CD4-positive, alpha-beta T cell treated with Interleukin-2 at 100 ng/mL for 4 hours (primary cell): ENCODE measurements at places on chromosomes 12 and 14.
A peak's percentile ranks its signal among the peaks of the same experiment; 100 is the strongest.

DNA sequence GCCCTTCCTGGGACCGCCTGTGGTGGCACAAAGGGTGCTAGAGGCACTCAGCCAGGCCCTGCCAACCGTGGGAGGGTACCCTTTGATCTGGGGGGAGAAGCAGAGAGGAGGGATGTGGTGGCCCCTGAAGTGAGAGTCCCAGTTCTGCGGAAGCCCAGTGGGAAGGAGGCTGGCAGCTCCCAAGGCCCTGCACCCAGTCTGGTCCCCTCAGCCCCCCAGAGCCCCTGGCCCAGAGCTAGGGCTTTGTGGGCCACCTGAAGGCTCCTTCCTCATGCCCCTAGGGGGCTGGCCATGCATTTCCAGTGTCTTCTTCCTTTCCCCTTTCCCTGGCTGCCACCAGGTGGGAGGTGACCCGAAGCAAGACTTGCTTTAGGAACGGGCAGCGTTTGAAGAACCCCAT is 44.3 kb downstream of the PLEKHG3 start:
- no peak for DNase-seq

GRCh38 chr12:104460041-104460719 is 3.4 kb downstream of the CHST11 start:
- DNase-seq, result peak; percentile 61

GRCh38 chr12:29782871-29783772 is 620 bp downstream of the TMTC1 start:
- no peak for DNase-seq

DNA sequence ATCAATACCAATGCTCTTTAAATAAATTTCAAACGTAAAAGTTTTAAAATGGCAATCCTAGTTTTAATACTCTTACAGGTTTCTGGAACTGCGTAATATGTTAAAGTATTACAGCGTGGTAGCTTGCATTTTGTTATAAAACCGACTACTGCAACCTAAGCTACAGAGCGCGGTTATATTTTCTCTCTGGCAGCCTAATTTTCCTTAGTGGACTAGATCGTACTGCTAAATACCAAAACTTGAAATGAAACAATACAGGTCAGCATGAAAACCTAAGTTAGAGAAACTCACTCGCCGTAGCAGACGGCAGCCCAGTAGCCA is 1.2 kb downstream of the CCDC92 start:
- no peak for DNase-seq

DNA sequence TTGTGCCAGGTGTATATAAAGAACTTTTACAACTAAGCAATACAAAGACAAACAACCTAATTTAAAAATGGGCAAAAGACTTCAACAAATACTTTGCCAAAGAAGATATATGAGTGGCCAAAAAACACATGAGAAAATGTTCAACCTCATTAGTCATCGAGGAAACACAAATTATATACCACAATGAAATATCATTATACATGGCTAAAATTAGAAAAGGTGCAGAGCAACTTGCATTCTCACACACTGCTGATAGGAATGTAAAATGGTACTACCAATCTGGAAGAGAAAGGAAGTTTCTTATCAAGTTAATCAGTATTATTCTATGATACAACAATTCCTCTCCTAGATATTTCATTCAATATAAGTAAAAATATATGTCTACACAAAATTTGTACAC is 131.6 kb upstream of the FRMD6 start:
- no peak for DNase-seq

DNA sequence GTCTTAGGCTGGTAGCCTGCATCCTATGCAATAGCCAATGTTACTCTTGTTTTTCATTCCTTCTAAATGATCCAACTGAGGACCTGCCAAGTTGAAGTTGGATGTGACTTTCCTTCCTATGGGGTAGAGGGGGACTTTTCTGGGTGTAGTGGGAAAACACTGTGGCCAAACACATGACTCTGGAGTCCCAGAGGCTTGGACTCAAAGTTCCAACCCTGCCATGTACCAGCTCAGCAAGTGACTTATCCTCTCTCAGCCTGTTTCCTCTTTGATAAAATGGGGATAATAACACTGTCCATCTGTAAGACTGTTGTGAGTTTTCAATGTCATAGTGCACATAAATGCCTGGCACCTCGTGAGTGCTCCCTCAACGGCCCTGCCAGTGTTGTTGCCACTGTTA is 97.0 kb downstream of the ZFP36L1 start:
- DNase-seq, result no peak

- DNase-seq, result no peak
Measured at GRCh38 chr12:51388069-51388799, 3.0 kb downstream of the GALNT6 start.

DNA sequence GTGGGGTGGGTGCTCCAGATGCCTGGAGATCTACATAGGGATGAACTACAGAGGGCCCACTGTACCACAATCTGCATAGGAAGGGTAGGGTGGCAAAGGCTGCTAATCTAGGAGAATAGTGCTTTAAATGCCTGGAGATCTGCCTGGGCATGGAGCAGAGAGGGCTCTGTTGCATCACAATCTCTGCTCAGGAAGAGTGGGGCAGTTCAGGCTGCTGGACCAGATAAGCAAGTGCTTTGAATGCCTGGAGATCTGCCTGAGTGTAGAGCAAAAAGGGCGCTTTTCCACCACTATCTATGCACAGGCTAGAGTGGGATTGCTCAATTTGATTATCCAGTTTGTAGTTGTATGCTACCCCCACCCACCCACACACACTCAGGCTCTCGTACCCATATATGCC is 886.3 kb upstream of the SEL1L start:
- no peak for DNase-seq

GRCh38 chr12:131117438-131118245 is 163.9 kb downstream of the ADGRD1 start:
- no peak for DNase-seq

DNA sequence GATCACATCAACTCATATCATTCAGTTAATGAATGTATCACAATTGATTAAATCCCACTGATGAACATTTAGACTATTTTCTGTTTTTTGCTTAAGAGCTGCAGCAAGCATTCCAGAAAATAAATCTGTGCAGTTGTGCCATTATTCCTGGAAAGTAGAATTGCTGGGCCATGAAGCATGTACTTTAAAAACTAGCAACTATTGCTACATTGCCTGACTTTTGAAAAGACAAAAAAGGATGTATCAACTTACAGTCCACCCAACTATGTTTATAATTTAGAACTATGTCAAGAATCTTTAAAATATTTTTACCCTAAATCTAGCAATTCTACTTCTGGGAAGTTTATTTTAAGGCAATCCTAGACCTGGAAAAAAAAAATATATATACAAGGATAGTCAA is 33.4 kb upstream of the ERGIC2 start:
- DNase-seq, result no peak

DNA sequence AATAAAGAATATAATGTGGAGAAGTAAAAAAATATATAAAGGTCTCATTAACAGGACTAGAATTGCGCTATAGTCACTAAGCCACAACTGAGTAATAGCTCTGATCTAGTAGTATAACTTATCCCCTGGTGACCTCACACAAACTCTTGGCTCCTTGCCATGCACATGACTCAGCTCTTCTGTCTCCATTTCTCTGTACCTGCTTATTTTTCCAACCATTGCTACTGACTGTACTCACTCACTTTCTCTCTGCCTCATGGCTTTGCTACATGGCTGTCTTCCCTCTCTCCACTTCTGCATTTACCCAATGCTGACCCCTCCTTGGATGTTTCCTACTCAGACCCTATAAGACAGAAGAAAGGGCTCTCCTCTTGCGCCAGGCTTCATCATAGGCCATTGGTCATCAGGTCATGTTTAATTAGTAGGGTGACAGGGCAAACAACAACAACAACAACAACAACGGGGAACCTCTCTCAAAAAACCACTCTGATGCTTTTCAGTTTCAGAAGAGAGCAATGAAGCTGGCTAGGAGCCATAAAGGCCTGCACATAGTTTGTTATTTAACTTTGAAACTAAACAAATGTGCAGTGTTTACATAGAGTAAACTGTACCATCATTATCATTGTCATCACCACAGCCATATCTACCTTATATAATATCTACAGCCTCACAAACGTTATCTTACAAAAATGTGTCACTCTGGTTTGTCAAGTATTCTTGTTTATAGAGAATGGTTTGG is 25.6 kb upstream of the KRAS start:
- peak; percentile 62 for DNase-seq

GRCh38 chr12:68109444-68110217 is 49.9 kb downstream of the IFNG start:
- no peak for DNase-seq

GRCh38 chr12:5619628-5620027 is 187.7 kb downstream of the NTF3 start:
- no peak for DNase-seq

DNA sequence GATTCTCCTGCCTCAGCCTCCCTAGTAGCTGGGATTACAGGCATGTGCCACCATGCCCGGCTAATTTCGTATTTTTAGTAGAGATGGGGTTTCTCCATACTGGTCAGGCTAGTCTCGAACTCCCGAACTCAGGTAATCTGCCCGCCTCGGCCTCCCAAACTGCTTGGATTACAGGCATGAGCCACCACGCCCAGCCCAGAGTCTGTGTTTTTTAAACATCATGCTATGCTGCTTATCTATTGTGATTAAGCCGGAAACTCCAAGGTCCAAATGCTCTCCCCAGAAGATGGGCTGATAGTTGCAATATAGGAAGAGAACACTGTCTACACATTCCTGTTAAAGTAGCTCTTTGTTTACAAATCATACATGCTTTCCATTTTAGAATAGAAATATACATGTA is 30.5 kb upstream of the MAX start:
- no peak for DNase-seq

DNA sequence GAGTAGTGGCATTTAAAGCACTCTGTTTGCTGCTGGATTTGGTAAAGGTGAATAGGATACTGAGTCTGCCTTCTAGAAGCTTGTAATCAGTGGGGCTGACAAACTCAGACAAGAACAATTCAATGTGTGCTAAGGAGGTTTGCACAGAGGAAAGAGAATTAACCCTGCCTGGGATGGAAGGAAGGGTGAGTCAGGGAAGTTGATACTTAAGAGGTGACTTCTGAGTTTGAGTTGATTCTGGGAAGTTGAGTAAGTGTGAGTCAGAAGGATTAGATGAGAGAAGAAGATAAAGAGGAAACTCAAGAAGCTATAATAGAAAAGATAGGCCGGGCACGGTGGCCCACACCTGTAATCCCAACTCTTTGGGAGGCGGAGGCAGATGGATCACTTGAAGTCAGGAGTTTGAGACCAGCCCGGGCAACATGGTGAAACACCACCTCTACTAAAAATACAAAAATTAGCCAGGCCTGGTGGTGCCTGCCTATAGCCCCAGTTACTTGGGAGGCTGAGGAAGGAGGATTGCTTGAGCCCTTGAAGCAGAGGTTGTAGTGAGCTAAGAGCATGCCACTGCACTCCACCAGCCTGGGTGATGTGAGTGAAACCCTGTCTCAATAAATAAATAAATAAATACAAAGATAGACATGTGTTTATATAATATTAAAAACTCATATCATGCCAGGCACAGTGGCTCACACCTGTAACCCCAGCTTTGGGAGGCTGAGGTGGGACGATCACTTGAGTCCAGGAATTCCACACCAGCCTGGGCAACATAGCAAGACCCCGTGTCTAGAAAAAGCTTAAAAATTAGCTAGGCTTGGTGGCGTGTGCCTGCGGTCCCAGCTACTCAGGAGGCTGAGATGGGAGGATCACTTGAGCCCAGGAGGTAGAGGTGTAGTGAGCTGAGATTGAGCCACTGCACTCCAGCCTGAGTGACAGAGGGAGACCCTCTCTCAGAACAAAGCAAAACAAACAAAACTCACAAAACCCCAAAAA is 126.8 kb upstream of the CPM start:
- no peak for DNase-seq

DNA sequence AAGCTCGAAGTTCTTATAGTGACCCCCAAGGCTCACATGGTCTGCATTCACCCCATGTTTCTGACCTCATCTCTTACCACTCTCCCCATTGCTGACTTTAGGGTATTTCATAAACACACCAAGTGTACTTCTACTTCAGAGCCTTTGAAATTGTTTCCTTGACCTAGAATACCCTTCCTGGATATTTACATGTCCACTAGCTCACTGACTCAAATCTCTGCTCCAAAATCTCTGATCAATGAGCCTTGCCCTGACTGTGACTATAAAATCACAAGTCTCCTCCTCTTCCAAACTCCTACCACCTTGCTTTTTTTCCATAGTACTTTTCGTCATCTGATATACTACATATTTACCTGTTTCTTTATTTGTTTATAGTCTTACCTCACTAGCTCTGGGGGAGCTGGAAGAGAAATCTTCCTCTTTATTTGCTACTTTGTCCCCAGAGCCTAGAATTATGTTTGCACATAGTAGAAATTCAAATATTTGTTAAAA is 105.1 kb downstream of the RMST start:
- no peak for DNase-seq

DNA sequence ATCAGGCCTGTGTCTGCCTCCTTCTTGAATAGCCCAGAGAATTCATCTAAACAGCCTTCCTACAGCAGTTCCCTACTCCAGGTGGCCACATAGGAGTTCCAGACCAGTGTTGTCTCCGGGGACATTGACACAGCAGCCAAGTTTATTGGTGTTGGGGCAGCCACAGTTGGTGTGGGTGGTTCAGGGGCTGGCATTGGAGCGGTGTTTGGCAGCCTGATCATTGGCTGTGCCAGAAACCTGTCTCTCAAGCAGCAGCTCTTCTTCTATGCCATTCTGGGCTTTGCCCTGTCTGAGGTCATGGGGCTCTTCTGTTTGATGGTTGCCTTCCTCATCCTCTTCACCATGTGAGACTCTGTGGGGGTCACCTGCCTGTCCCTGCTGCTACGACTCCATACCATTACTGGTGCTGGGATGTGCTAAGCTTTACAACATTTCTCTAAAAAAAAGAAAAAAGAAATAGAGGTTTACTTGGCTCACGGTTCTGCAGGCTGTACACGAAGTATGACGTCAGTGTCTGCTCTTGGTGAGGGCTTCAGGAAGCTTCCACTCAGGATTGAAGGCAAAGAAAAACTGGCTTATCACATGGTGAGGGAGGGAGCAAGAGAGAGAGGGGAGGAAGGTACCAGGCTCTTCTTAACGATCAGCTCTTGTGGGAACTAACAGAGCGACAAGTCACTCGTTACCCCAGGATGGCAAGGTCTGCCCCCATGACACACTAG is 57.5 kb downstream of the CHST11 start:
- no peak for DNase-seq

DNA sequence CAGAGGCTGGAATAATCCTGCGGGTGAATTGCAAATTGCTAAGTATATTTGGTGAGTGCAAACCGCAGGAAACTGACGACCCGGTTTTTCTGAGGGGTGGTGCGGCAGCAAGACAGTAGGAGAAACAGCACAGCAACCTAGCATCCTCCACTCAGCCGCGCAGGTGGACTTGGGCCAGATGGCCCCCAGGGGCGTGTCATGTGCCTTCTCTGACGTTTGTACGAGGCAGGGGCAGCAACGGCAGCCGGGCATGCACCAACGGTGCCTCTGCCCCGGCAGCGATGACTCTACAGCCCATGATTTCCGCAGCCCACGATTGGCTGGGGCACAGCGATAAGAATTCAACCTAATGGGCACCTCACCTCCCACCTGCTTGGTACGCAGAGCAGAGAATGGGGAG is 11.1 kb upstream of the CLEC2A start:
- DNase-seq, result peak; percentile 6
